ENCODE measurements at places on chromosomes 4 and X.

DNA sequence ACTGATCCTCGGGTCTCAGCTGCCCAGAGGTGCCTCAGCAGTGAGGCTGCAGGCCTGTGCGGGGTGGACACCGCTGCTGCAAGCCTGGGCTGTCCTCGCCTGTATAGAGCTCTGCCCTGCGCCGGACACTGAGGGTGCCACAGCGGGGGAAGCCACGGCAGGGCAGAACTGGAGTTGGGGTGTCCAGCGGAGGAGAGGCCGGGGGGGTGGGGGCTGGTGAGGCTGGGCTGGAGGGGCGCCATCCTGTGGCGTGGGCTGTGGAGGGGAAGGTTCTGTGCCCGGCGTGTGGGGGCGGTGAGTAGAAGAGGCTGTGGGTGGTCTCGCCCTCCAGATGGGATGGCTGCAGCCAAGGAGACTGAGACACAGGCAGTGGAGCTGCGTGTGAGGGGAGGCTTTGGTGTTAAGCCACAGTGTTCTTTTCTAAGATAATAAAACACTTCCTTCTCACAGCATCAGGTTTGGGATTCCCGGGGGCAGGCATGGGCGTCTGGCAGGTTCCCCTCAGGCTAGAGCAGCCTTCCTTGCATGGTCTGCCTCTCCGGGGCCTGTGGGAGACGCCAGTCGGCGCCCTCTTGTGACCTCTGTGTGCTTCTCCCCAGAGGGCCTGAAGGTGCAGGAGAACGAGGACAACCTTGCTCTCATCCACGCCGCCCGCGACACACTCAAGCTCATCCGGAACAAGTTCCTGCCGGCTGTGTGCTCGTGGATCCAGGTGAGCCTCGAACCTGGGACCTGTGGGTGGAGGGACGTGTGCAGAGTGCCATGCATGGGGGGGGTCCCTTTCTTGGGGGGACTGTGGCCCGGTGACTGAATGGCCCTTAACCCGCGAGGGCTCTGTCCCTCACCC, 7.4 kb downstream of the UVSSA start:
- no peak for DNase-seq

DNA sequence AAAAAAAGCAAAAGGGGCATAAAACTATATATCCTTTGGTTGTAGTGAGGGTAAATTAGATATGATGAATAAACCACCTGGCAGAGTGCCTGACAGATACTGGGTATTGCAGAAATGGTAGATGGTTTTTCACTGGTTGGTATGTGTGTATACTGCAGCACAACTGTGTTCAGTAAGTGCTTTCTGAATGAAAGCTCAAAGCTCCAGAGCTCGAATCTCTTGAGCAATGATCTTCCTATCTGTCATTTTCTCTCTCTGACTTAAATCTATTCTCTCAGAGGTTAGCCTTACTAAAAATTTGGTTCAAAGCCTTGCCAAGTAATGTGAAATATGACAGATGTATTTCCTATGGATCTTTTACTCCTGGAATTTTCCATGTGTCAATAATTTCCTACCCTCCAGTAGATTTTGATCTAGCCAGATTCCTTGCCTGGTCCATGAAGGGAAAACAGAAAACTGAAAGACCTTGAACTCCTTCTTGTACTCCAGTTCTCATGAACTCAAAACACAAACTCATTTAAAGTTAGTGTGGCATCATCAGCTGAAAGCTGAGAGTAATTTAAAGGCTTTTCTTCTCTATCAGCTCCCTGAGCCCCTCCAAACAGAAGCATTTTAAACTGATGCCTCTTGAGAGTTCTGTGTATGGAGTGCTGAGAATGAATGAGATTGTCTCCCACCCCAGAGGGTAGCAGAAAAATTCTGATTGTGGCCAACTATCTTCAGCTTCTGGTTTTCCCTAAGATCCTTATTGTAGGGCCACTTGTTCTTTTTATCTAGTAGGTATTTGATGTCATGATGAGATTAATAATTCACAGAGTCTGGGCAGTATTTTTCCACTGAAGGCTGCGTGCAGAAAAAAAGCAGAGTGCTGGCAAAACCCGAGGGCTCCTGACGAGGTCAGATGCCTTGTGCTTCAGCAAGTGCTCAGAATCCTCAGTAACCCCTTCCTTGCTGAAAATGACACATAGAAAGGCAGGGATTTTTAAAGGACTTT, 363.4 kb upstream of the BOD1L1 start:
- no peak for DNase-seq

DNA sequence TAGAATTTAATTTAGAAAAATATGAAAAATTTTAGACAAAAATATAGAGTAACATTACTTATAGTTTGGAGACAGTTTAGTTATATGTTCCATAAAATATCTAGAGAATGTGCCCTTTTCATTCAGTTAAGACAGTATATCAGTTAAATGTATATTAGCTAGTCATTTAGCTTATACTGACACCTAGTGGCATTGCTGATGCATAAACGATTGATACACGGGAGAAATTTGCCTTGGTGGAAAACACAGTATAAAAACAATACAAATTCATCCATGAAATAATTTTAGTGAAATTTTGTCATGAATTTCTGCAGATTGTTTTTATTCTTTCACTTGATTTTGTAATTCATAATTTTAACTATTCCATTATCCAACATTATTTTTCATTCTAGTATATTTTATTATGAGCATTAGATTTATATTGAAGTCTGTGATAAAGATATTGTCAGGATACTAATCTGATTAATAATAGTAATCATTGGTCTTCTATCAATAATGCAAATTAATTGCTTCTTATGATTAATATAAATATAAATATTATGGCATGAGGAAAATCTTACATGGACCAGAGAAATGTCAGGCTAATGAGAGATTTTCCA, 219.0 kb downstream of the TLL1 start:
- peak; percentile 26 for DNase-seq

GRCh38 chr4:67751260-67751659, 2.9 kb downstream of the GNRHR start:
- DNase-seq, result no peak

DNA sequence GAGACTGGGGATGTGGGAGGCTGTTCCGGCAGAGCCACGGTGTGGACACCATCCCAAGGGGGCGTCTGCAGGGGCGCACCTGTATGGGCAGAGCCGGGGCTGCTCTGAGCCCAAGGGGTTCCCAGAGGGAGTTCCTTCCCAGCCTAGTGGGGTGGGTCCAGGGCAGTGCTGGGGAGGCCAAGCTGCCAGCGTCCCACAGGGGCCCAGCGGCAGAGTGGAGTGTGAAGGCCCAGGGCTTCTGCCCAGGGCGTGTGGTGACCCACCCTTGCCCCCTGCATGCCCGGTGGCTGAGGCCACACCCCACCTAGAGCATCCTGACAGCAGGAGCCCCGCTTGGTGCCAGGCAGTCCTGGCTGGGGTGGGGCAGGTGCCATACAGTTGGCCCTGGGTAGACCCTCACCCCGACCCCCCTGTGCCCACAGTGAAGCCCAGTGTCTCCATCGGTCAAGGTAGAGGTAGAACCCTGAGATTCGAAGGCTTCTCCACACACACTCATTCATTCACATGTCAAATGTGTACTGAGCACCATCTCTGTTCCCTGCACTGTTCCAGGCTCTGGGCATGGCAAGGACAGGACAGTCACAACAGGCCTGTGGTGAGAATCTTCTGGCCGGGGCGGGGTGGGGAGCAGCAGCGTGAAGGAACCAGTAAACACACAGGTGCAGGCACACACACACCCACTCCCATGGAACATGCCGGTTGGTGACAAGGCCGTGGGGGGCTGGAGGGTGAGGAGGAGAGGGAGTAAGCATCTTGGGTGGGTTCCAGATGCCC, 29.2 kb downstream of the TACC3 start:
- no peak for DNase-seq

All from HEK293T (cell line).